ENCODE measurements at places on chromosomes 2 and 18.

GRCh38 chr2:131542438-131543384 lies 15.0 kb downstream of the CCDC74A start:
- DNase-seq = no peak

- no peak for DNase-seq
Measured at GRCh38 chr2:40412456-40412855, 39.4 kb downstream of the SLC8A1 start.

DNA sequence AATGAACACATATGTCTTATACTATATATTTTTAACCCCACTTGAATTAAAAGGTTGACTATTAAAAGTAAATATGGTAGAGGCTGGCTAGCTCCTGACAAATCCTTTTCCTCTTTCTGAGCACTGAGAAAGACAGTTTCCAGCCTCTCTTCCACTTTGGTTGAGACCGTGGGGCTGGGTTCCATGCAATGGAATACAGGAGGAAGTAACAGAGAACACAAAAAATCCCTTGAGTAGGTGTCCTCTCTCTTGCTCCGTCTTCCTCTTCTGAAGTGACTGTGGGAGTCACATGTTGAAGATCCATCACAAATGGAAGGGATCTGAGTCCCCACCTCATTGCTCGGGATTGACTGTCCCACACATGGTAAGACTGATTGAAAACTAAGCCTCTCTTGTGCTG lies 36.6 kb upstream of the SIGLEC15 start:
- DNase-seq = no peak

- DNase-seq = no peak
Measured at GRCh38 chr2:181992776-181993175, 7.1 kb downstream of the PPP1R1C start.

- DNase-seq = no peak
Measured at GRCh38 chr2:33411765-33412164, 64.7 kb upstream of the RASGRP3 start.

DNA sequence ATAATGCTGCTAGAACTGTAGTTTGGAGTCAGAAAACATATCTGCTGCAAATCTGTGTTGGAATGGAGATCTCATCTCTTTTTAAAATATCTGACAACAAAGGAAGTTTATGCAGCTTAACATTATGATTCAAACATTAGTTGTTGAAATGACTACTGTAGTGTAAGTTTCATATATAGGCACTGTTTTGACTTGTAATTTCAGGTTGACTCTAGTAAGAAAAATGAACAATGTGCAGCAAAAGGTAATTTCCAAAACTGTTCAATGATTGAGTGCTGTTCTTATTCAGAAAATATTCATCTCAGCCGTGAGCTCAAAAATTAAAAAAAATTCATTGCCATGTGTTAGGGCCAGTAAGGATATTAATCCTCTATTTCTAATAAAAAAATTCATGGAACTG lies 48.5 kb downstream of the CCDC138 start:
- no peak for DNase-seq

- DNase-seq = no peak
Measured at GRCh38 chr18:60794802-60795201, 422.2 kb upstream of the MC4R start.

DNA sequence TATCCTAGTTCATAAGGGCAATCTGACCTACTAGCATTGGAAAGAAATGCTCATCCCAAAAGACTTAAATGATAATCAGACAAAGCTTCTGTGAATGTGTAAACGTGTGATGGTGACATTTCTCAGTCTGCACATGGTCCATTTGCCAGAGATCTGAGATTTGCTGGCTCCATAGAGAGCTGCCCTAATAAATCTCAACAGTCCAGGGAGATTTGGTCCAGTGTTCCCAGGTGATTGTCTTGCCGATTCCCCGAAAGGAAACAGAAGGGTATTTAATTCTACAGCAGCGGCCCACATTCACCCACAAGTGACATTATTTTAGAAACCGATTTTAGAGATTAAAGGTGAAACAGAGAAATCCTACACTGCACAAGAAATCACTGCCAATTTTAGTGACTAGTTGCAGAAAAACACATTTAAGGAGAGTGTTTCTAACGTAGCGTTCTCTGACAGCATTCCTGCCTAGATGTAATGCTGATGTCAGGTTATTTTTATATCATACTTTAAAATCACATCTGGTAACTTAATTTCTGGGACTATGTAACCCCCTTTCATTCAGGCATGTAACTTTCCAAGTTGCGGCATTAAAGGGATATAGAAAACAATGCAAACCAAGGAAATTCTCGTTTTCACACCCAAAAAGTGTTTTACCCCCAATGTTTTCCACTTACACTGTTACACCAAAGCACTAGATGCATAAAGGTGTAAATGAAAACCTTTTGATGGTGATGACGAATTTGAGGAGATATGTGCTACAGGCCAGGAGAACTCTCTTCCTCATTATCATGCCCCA lies 231.9 kb upstream of the FN1 start:
- no peak for DNase-seq

DNA sequence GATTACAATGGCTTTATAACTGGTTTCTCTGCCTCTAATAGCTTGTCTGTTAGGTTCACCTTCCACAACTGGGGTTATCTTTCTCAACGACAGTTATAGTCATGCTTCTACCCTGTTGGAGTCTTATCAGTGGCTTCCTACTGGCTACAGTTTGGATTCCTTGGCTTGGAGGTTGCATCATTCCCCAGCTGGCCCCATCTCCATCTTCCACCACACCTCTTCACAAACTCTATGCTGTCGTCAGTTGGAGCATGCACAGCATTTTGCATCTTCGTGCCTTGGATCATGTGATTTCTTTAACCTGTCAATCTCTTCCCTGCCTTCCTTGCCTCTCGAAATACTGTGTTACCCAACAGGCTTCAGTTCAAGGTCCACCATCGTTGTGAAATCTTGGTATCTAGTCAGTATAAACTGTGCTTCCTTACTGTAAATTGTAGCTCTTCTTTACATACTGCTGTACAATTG lies 316.3 kb upstream of the CXCR4 start:
- no peak for DNase-seq
